NCI-H187 (cell line): ENCODE measurements at places on chromosomes 7 and 10.

GRCh38 chr10:71366690-71367089 lies 30.0 kb upstream of the CDH23 start:
- no peak for DNase-seq

GRCh38 chr10:70753841-70754621 lies 31.1 kb downstream of the TBATA start:
- DNase-seq, result no peak

DNA sequence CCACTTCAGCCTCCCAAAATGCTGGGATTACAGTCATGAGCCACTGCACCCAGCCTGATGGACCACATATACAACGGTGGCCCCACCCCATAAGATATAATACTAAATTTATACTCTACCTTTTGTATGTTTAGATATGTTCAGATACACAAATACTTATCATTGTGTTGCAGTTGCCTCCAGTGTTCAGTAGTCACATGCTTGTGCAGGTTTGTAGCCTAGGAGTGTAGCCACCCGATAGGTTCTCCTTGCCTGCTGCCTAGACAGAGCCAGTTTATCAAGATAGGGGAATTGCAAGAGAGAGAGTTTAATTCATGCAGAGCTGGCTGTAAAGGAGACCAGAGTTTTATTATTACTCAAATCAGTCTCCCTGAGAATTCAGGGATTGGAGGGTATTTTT lies 9.6 kb downstream of the CCL24 start:
- no peak for DNase-seq

DNA sequence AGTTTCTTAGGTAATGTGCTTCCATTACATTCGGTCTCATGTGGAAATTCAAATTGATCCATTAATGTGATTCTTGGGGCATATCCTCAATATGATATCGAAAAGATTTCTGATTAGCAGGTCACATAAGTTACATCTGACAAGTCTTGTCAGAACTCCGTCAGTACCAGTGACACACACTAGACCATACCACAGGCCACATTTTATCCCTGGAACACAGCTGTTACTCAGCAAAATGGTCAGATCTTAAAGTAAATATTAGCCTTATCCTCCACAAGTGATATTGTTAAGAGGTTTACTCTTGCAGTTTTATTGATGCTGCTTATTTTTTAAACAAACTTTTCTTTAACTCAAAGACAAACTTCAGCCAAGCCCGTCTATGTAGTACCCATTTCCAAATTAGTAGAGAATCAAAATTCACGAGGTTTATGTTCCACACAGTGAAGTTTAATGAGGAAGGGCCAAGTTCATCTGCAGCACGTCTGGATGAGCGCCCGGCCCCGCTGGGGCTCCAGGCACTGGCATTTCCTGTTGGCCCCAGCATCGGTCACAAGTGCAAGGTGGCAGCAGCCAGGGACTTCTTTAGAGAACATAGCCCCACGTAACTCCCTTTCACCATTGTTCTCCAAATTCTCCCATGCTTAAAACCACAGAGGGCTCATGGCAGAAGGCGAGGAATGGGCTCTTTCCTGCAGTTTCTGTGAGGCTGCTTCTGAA lies 132.2 kb downstream of the VIPR2 start:
- DNase-seq, result no peak

- DNase-seq, result no peak
Observed at GRCh38 chr7:98509836-98510235, 107.2 kb upstream of the NPTX2 start.
